CD4-positive, alpha-beta T cell treated with Interleukin-2 at 100 ng/mL for 4 hours (primary cell): ENCODE measurements at places on chromosomes 2 and 18.

- no peak for DNase-seq
Observed at GRCh38 chr2:75609937-75610508, 36.6 kb upstream of the MRPL19 start.

DNA sequence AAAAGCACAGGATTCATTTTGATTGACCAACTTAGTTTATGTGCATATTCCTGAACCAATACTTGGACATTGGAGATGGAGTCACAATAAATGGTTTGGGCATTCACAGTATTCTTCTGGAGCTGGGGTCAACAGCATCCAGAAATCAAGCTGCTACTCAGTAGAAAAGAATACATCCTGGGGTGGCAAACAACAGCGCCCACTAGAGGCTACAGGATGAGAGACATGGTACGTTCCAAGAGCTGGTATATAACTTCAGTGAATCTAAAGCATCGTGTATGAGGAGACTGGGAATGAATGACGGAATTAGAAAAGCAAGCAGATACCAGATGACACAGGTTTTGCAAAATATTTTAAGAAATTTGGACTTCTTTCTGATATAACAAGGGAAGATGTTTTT, 142.9 kb upstream of the FIGN start:
- no peak for DNase-seq

DNA sequence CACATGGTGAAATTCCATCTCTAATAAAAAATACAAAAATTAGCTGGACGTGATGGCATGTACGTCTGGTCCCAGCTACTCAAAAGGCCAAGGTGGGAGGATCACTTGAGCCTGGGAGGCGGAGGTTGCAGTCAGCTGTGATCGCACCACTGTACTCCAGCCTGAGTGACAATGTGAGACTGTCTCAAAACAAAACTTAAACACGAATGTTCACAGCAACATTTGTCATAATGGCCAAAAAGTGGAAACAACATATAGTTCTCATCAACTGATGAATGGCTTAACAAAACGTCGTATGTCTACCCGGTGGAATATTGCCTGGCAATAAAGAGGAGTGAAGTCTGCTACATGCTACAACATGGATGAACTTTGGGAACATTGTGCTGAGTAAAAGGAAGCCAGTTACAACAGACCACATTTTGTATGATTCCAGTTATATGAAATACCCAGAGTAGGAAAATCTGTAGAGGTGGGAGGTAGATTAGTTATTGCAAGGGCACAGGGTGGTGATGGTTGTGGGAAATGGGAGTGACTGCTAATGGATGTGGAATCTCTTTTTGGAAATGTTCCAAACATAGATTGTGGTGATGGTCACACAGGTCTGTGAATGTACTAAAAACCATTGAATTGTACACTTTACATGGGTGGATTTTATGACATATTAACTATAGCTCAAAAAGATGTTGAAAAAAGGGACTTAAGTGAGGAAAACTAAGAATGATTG, 478.2 kb downstream of the PTPRM start:
- DNase-seq: no peak

DNA sequence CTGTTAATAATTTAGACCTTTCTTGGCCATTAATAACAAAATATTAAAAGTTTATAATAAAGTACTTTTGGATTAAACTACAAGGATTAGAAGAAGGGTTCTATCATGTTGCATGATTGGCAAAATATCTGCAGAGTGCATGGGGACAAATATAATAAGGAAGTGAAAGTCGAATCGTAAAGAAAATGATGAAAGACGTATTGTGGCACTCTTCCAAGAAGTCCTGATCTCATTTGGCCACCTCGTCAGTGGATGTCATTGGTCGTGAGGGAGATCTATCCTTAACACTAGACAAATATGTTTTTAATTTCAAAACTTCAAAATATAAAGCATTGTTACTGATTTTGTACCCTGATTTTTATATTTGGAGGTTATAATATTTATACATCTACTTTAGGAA, 197.7 kb upstream of the STON1 start:
- no peak for DNase-seq

DNA sequence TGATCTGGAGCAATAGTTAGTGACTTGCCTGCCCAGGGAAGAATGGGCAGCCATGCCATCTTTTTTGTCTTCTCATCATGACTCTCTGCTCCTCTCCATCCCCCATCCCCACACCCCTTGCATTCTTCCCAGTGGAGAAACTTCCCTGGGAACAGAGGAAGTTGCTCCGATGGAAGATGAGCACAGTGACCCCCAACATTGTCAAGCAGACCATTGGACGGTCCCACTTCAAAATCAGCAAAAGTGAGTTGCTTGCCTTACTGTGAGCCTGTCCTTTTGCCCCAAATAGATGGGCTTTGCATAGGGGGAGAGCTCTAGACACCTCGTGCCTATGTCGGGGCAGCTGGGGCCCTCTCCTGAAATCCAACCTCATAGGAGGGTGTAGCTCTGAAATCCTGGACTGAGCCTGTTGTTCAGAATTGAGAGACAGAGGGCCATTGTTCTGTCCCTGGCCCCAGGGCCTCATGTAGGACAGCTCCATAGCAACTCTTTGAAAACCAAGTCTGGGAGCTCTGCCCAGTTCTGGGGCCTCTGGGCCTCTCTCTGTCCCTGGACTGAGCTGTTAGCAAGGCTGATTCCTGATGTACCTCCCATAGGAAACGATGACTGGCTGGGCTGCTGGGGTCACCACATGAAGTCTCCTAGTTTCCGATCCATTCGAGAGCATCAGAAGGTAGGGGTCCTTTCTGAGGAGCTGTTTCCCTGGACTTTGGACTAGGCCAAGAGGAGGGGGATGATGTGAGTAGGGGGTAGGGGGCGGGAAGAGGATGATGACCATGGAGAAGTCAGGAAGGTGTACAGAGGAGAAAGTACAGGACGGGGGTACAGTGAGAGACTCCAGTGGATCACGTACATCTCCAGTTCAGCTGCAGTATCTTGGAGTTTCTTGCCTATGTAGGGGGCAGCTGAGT, 35.2 kb downstream of the TTLL4 start:
- no peak for DNase-seq
